Ovary (tissue), 10 donors: ENCODE measurements at places on chromosomes 5 and 9. TPM values are rescaled to one million over a fixed set of nuclear protein-coding genes. Genes with fewer than 3 reads are reported as not detected.

- DNase-seq: no peak
Measured at GRCh38 chr5:160209917-160210316, 19.4 kb upstream of the FABP6 start.

DNA sequence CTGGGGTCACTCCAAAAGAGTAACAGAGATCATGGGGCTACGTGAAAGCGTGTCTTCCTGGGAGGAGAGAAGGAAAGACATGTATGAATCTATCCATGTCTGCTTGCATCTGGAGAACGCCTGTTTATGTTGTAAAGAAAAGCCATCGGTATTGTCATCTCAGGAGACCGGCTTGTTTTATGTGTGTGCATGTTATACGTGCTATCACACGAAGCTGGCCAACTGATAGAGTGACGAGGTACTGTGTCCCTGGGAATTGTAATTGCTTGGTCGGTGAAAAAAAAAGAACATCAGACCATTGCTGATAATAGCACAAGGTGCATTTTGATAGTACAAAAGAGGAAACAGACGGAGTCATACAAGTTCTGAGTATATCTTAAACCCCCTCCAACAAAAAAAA is 370 bp upstream of the CDH6 start:
- no peak for DNase-seq

DNA sequence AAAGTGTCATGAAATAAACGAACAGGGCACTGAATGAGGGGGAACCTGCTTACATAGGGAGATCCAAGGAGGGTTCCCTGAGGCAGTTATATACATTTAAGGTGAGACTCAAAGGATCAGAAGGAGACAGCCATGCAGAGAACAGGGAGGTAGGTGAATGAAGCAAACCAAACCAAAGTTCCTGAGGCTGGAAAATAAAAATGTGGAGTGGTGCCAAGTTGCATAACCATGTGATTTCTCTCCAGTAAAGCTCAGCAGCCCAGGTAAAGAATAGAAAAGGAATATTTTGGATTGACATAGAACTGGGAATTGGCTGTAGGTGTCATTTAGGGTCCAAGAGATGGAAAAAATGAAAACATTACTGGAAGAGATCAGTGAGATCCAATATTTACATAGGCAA is 110.7 kb downstream of the CAAP1 start:
- no peak for DNase-seq

DNA sequence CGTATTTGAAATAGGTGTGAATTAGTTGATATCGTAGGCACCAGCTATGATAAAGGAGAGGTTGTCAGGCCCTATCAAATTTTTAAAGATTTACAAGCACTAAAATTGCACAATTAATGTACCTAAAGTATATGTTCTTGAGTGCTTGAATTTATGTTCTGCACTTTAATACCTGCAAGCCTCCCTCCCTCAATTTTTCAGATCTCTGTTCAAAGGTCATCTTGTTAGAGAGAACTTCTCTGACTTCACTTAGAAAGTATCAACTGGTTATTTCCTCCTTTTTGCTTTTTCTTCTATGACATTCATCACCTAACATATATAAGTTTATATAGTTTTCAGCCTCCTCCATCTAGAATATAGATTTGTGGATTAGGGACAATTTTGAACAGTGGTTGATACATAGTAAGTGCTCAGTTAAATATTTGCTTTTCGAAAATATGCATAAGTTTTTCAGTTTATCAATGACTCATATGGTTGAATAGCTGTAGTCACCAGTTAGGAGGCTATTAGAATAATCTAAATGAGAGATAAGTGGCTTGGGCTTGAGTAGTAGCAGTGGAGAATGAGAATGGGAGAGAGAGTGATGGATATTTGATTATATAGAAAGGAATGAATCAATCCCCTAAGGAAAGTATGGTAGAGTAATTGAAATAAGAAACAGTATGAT is 37.3 kb downstream of the LOX start:
- no peak for DNase-seq

- DNase-seq: no peak
Measured at GRCh38 chr9:96688187-96688586, 33.1 kb upstream of the PRXL2C start.

The PDLIM4 gene
- 17.9 TPM for total RNA-seq

DNA sequence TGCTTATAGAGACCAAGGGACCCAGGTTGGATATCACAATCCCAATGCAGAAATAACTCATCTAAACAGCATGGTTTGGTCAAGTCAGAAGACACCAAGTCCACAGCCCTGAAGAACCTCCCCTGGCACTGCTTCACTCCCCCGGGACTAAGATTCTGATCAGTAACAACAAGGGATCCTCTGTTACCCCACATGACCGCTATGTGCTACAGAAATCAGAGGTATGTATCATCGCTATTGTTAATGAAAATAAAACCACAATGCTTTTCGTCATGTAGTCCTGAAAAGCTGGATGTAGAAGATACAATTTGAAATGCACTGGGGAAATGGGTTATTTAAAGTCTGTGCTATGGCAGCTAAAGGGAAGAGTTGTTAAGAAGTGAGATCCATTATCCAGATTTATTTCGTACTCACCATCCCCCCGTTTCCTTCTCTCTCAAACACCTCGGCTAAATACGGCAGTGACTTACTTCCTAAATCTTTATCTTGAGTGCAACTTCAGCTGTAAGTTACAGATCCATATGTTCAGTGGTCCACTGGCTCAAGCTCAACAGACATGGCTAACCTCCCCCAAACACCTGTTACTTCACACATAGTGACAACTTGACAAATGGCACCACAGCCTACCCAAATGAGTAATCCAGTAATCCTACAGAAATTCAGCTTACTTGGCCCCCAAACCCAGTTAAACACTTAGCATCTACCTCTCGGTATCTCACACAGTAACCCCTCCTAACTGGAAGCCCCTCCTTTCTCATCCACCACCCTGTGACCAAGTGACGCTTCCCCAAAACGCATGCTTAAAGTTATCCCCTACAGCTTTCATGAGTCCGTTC is 129.2 kb downstream of the MYO10 start:
- DNase-seq: no peak

- DNase-seq: no peak
Measured at GRCh38 chr9:84709056-84709455, 39.5 kb downstream of the NTRK2 start.

DNA sequence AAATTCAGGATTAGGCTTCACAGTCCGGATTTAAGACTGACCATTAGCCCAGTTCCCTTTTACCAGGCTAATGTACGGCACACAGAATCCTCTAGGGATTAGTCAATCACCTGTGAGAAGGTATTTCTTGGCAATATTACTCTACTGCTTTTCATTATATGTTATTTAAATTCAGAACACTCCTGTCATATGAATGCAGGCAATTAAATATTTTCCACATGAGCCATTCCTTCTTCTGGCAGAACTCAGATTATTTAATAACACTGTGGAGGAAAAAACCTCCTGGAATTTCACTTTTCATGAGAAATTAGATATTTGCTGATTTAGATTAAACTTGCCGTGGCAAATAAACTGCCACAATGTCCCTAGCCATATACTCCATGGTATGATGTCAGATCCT is 1357.5 kb upstream of the C9orf72 start:
- DNase-seq: no peak

DNA sequence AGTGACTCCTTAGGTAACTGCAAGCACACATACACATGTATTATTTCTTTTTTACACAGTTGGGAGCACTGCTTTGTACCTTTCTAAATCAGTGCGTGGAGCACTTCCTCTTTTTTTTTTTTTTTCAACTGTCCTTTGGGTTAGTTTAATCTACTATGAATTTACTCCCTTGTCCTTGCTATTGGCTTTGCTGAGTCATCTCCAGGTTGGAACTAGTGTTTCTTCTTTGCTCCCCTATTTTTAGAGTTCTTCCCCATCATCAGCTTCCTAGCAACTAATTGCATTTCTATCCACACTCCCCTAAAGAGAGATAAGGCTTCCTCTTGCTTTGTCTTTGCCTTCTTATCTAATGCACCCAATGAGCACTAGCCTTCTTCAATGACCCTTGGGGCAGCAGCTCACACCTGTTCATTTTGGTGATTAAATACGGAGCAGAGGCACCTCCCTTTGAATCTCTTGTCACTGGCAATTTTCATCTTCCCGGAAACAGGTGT is 24.3 kb downstream of the S100Z start:
- DNase-seq: no peak

DNA sequence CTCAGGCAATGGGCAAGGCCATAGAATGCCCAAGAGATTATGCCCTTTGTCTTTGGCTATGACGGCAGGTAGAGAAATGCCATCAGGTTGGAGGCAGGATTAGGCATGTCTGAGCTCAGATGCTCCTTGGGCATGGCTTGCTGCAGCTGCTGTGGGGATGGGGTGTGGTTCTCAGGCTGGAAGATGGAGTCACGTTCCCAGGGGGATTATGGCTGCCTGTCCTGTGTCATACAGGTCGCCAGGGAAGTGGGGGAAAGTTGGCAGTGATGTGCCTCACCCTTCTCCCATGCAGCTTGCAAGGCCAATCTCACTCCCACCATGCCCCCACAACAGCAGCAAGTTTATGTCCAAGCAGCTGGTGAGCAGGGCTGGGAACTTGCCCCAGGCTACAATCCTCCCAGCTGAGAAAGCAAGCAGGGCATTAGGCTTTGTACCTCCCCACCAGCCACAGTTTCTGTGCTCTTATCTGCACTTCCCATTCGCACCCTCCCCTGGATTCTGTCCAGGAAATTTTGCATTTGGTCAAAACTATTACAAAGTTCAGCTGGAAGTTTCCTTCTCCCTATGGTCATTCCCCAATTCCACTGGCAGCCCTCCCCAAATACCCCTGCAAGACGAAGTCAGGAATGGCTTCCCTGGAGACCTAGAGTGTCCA is 1788.0 kb upstream of the NUDT12 start:
- no peak for DNase-seq

DNA sequence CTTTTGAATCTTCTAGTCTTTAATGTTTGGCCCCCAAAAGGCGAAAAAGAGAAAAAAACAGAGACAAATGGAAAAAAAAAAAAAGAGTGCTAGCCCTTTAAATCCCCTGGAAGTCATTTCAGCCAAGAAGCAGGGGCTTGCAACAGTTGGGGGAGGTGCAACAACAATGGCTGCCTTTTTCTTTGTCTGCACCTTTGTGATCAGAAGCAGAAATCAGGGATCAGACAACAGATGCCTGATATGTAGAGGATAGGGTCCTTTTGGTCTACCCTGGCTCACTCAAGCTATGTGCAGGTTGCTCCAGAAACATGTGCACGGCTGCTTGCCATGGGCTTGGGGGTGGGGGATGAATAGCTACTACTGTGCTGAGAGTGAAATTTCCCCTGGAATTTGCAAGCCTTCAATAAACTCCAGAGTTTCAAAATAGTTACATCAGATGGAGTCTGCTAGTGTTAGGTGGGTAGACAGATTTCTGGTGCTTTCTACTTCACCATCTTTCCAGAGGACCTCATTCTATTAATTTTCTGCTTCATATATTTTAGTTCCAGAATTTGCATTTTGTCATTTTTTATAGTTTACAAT is 150.9 kb downstream of the FGF18 start:
- DNase-seq: no peak

DNA sequence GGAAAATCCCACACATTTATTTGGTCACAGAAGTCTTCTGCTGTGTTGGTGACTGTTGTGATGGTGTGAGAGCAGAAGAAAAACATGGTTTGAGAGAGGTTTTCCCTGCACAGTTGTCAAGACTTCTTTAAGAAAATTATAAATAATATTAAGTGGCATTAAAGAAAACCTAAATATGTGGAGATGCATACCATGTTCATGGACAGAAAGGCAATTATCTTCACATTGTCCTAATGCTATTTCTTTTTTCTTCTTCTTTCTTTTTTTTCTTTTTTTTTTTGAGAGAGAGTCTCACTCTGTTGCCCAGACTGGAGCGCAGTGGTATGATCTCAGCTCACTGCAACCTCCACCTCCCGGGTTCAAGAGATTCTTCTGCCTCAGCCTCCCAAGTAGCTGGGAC is 24.3 kb upstream of the ERGIC1 start:
- no peak for DNase-seq

DNA sequence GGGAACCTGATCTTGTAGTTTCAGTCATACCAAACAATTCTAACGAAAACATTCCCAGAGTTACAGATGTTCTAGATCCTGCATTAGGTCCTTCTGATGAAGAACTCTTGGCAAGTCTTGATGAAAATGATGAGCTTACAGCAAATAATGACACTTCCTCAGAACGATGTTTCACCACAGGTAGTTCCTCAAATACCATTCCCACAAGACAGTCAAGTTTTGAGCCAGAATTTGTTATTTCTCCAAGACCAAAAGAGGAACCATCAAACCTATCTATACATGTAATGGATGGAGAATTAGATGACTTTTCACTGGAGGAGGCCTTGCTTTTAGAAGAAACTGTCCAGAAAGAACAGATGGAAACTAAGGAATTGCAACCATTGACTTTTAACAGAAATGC is 21.0 kb downstream of the RMI1 start:
- no peak for DNase-seq

DNA sequence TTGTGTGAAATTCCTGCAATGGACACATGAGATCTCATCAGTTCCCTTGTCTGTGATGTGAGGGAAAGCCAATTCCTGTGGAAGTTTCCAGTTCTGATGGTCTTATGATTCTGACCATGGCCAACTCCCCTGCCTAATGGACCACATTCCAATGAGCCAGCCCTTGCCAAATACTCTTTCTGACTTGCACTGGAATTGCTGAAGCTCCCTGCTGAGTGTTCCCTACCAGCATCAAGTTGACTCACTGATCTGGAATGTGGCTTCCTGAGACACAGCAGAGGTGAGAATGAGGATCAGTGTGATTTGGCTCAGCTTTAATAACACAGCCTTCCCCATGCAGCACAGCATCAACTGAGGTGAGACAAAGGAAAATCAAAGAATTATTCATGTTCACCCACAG is 427.8 kb downstream of the KDM4C start:
- no peak for DNase-seq

GRCh38 chr5:142881784-142882126 is 111.6 kb downstream of the ARHGAP26 start:
- no peak for DNase-seq

GRCh38 chr9:101477736-101478135 is 42.2 kb upstream of the ALDOB start:
- DNase-seq: peak; percentile 23

The SVEP1 gene
- total RNA-seq: 0.40 TPM

DNA sequence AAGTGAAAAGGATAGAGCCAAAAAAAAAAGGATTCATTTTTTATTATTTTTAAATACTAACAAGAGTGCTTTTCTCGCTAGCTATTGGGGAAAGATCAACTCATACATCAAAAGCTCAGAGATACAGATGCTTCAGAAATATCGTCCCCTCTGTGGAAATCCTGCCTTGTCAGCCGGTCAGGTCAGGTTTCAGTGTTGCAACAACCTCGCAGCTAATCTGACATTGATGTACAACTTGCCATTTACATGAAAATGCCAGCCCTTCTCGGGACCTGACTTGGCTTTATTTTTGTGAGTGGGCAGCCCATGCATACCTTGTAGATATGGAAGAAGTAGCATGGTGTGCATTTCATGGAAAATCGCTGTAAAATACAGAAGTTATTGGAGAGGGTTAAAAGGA is 358.8 kb upstream of the ADAMTS16 start:
- no peak for DNase-seq

The MAST4 gene
- 59.9 TPM for total RNA-seq

The NDFIP1 gene
- total RNA-seq: 96.0 TPM

The CFAP90 gene
- 0.66 TPM for total RNA-seq

DNA sequence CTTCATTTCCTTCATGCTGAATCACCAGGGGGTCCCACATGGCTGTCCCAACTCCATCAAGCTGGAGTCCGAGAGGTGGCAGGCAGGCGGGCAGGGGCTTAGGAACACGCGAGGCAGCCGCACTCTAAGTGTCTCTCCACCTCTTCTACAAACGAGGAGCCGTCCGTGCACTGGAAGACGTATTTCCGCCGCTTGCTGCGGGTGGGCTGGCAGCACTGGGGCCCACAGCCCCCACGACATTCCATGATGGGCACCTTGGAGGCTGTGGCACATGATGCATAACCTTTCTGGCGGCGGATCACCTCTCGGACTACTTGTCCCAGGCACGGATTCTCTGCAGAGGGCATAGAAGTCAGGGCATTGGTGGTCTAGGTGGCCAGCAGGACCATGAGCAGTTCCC is 87.2 kb upstream of the PANK3 start:
- DNase-seq: no peak
